ENCODE measurements at places on chromosomes 11 and 22. TPM values are rescaled to one million over a fixed set of nuclear protein-coding genes. Genes with fewer than 3 reads are reported as not detected.

DEUP1 gene
- total RNA-seq: 0.70 TPM

- H3K4me1 ChIP-seq: no peaks in the 10 kb centered on the region
- no peaks in the 10 kb centered on the region for H3K27me3 ChIP-seq
- no peak overlapping the region for H3K27ac ChIP-seq
Observed at GRCh38 chr11:81135570-81135969, 1598.1 kb downstream of the FAM181B start.

DNA sequence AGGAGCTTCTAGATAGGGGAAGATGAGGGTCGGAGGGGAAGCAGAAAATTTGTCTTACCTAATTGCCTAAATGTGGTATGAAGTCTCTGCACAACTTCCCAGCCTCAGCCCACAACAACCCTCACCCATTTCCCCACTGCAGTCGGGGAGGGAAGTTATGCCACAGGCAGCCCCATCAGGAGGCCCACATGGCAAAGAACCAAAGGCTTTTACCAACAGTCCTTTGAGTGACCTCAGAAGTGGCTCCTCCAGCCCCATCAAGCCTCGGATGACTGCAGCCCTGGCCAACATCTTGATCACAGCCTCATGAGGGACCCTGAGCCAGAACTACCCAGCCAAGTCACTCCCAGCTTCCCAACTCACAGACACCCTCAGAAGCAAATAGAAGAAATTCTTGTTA is 54.8 kb downstream of the CHST1 start:
- H3K4me1 ChIP-seq: peaks cover 10% of the 10 kb centered on the region
- H3K4me3 ChIP-seq: no peak overlapping the region
- H3K27ac ChIP-seq: no peak overlapping the region
- no peaks in the 10 kb centered on the region for H3K36me3 ChIP-seq

GRCh38 chr11:120324932-120325810 is at the start of gene TLCD5:
TLCD5 (plus strand) TSS chr11:120325299; CDS start chr11:120327442, 2,143 bp downstream.
- H3K36me3 ChIP-seq: peaks cover 2% of the 10 kb centered on the region
- peak within 1 kb of the TSS; percentile 94 for H3K4me3 ChIP-seq
- H3K27ac ChIP-seq: peak within 1 kb of the TSS; percentile 17
- peaks cover 31% of the 10 kb centered on the region for H3K4me1 ChIP-seq
- DNase-seq: peak; percentile 75

DNA sequence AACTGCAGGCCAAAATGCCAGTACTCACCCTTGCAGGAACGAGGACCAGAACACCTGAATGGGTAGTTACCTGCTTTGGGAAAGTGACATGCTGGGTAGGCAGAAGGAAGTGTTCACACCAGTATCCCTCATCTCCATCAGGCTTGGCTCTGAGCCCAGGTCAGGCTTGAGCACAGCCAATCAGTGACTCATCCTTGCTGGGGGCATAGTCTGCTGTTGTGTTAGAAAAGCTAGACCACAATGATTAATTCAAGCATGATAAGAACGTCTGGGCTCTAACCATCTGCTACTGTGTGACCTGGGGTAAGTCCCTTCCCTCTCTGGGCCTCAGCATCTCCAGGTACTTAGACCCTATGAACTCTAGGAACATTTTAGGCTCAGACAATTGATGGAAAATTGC is 450.4 kb downstream of the MIAT start:
- no peak for DNase-seq
- H3K36me3 ChIP-seq: no peaks in the 10 kb centered on the region
- no peaks in the 10 kb centered on the region for H3K27me3 ChIP-seq
- no peak overlapping the region for H3K27ac ChIP-seq
- no peak overlapping the region for H3K4me3 ChIP-seq

DNA sequence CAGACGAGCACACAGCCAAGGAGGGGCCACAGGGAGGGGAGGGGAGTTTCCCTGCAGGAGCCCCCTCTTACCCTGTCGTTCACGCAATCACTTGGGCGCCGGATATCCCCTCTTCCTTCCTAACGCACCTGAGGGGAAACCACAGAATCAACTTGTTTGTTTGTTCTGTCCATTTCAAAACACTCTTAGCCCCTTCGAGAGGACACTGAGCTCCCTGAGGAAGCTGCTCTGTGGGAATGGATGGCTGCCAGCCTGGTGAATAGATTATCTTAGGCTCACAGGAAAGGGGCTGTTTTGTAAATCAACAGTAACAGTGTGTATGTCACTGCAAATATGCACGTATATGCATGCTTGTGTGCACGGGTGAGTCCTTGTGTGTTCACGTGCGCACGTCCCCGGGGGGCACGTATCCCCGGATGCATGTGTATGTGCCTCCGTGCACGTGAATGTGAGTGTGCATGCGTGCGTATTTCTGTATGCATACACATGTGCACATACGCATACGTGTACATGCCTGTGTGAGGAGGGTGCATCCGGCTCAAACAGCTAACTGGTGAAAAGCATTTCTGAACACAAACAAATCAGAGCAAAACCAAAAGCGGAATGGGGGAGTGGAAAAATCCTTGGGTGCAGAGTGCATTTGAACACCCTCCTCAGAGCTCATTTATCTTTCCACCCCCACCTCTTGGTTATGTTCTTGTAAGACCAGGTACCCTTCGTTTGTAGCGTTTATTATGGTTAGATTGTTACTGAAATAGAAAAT is 7.2 kb downstream of the ARSA start:
- no peak for DNase-seq
- H3K36me3 ChIP-seq: no peaks in the 10 kb centered on the region
- peaks cover 34% of the 10 kb centered on the region for H3K27me3 ChIP-seq
- H3K27ac ChIP-seq: no peak overlapping the region
- H3K4me1 ChIP-seq: peaks cover 24% of the 10 kb centered on the region

TUB gene
- total RNA-seq: 23.7 TPM

GRCh38 chr11:59559886-59560285 is 48.5 kb downstream of the OR4D9 start:
- peak overlapping the region; percentile 99 for H3K4me3 ChIP-seq
- DNase-seq: no peak
- H3K4me1 ChIP-seq: peaks cover 43% of the 10 kb centered on the region
- peaks cover 45% of the 10 kb centered on the region for H3K27me3 ChIP-seq

Data from neural crest cell (in vitro differentiated cells).